ENCODE measurements at places on chromosomes 6 and 20.

DNA sequence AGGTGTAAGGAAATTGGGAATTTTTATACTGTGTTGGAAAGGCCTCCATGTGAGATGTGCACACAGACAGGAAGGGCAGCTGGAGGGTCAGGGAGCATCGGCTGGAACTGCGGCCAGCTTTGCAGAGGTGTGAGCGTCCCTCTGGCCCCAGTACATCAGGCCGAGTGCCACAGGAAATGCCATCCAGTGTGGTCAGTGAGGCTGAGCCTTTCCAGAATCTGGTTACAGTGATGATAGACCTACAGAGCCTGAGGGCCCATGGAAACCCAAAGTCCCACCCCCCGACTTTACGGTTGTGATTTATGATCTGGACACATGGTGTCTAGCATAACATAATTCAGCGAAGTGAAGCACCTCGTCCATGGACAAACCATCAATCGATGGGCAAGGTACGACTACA is 137.3 kb upstream of the PDE10A start:
- DNase-seq, result no peak

- no peak for DNase-seq
Observed at GRCh38 chr6:154611241-154611640, 100.8 kb upstream of the CNKSR3 start.

GRCh38 chr6:105806486-105806920 is 279.6 kb upstream of the PRDM1 start:
- DNase-seq, result no peak

DNA sequence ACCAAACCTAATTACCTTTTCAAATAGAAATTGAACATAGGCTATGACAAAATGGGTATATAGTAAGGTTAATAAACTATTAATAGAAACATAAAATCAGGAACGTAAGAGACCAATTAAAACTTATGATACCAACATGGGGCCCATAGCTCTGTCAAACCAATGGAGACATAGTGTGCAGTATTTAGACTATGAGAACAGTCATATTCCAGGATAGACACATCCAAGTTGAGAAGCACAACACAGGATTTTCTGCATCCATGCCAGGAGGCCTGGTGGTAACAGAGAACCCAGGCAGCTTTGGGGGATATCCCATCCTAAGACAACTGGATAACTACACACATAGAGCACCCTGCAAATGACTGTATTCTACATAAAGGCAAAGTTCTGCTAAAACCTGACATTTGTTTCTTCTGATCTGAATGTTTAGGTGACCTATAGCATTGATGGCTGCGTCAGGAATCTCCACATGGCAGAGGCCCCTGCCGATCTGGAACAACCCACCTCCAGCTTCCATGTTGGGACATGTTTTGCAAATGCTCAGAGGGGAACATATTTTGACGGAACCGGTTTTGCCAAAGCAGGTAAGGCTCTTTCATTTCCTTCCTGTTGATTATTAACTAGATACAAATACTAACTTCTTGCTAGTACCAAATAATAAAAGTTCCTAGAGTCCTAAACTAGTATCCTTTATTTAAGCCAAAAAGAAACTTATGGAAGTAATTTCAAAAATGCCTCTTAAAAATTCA is 202.7 kb downstream of the ARHGAP18 start:
- DNase-seq, result peak; percentile 84

DNA sequence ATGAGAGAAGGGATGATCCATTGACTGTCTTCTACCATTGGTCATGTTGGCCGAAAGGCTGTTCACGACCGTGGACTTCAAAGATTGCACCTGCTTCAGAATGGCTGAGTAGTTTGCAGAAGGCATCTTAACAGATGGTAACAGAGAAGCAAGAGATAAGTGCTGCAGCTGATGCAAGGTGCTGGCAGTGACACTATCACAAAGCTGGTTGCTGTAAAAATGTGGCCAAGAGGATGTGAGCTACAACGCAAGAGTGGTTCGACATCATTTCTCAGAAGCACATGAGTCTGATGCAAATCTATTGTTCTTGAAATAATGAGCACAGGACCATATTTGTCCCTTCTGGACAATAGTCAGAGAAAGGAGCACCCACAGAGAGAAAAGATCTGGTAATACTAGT is 27.0 kb upstream of the ANKEF1 start:
- no peak for DNase-seq

DNA sequence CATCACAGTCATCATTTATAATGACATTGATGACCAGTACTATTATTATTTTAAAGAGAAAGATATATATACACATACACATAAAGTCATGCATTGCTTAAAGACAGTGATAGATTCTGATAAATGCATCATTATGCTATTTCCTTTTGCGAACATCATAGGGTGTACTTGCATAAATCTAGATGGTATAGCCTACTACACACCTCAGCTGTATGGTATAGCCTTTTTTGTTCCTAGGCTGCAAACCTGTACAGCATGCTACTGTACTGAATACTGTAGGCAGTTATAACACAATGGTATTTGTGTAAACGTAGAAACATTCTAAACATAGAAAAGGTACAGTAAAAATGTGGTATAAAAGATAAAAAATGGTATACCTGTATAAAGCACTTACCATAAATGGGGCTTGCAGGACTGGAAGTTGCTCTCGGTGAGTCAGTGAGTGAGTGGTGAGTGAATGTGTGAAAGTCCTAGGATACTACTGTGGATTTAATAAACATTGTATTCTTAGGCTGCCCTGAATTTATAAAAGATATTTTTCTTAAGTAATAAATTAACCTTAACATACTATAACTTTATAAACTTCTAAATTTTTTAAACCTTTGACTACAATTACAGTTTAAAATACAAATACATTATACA is 23.9 kb downstream of the QKI start:
- peak; percentile 56 for DNase-seq

- no peak for DNase-seq
Observed at GRCh38 chr6:169244684-169245383, 8.8 kb downstream of the THBS2 start.

GRCh38 chr20:44643596-44644229 is 7.8 kb downstream of the ADA start:
- peak; percentile 73 for DNase-seq

DNA sequence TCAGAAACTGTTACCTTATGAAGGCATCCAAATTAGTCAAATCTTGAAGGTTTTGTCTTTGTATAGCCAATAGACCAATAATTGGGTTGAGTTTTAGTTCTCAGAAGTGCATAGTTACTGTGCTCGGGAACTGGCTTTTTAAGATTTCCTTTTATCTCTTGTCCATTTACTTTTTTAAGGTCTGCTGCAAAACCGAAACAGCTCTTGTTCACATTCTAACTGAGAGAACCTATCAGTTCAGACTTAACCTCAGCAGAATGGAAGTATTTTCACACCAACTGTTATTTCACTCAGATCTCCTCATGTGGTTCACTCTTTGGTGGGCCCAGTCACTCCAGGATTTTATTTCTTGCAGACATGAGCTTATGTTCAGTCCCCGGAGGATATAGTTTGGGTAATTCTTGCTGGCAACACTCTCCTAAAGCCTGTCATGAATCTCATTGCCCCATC is 55.5 kb downstream of the TPBG start:
- no peak for DNase-seq

DNA sequence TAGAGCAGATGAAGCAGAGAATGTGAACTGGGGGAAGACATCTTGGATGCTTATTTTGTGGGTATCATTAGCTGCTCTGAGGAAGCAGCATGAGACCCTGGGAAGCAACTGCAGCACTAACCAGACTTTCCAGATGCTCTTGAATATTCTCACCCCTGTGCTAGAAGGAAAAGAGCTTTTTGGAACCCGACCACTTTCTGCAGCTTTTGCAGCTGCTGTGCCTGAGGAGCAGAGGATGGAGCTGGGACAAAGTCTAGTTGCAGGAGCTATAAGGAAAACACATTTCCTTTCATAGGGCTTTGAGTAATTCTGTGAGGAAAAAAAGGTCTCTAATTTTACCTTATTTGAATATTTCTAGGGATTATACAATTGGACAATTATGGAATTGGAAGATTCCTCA is 369.7 kb downstream of the CD109 start:
- DNase-seq, result no peak

GRCh38 chr6:140271759-140272377 is 897.4 kb upstream of the CITED2 start:
- no peak for DNase-seq

Data from foreskin keratinocyte (primary cell).